Amygdala (tissue), 56 donors: ENCODE measurements at places on chromosomes 2 and 18.

DNA sequence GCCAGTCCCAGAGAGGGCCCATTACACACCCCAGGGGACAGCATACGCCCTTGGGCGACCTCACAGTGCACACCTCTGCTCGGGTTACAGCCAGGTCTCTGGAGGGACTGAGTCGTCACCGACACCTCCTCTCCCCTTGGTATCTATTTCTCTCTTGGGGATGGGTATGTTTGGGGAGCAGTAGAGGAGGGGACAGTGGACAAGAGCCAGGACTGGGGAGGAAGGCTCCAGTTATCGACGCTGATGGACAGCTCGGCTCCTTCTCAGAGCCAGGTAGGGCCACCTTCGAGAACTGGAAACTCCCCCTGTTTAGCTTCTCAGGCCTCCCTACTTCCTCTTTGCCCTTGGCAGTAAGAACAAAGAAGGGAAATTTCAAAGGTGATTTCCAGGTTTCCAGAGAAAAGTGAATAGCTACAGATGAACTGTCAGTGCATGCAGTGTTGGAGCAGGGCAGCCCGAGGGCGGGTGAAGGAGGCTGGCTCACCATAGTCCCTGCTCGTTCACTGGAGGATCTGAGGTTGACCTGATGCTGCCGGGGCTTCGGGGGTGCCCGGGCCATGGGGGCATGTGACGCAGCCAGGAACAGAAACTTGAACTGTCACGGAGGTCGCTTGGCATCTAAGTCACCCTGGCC lies 4.4 kb upstream of the SEMA4C start:
- no peak for DNase-seq

GRCh38 chr18:33128581-33128980 lies 311.9 kb downstream of the CCDC178 start:
- DNase-seq, result no peak

GRCh38 chr18:3790703-3791102 lies 340.7 kb downstream of the TGIF1 start:
- no peak for DNase-seq

DNA sequence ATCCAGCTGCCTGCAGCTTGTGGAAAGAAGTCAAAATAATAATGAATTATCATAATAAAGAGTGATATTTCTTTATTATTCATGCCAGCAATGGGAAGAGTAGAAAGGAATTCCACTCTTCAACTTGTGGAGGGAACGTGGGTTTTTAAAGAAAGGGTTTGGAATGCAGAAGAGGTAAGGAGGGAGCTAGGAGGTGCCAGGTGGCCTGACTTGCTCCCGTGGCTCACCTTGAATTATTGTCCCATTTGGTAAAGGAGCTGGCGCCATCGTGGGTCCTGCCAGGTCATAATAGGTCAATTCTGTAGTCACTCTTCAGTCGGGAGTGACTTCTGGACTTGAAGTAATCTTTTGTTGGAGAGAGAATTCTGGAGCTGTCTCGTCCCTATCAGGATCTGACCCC lies 95.2 kb upstream of the BARD1 start:
- no peak for DNase-seq

- DNase-seq, result no peak
These were observed 178.8 kb downstream of the TTC32 start for GRCh38 chr2:19723021-19723420.

- no peak for DNase-seq
These were observed 16.7 kb upstream of the DUSP2 start for GRCh38 chr2:96161898-96162297.

DNA sequence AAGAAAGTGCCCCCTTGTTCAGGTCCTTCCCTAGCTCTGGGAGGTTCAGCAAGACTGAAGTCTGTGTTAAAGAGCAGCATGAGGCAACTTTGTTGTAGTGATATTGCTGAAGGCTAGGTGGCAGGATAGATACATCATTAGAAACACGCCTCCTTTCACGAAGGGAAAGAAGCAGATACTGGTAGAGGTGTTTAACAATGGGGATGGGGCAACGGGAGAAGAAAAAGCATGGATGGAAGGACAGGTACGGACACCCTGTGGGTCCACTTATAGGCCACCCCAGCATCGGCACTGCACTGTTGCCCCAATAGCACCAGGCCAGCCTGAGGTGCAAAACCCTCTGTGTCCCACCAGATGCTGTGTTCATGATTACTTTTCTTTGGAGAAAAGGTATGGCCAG lies 3.5 kb upstream of the IGFBP5 start:
- DNase-seq, result no peak

- no peak for DNase-seq
These were observed at the start of gene NEU2 for GRCh38 chr2:233032551-233033320. Gene NEU2 (plus strand): TSS chr2:233032672. CDS start chr2:233032672, 0 bp downstream.

- no peak for DNase-seq
These were observed 43.3 kb upstream of the LDLRAD4 start for GRCh38 chr18:13175266-13175665.

DNA sequence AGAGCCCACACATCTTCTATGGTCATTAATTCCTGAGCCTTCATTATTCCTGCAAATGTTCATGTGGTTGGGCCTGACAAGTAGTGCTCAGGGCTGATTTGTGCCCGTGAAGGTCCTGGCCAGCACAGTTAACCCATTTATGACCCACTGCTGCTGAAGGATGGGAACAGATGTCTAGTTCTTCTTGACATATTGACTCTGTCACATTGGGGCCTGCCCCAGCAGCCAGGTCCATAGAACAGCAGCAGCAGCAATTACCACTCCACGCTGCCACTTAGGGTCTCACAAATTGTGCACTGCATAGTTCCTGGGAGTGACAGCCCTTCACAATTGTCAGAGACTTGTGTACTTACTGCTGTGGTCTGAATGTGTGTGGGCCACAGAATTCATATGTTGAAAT lies 442.3 kb upstream of the RGPD4 start:
- no peak for DNase-seq

GRCh38 chr18:50848991-50849390 lies 29.2 kb upstream of the MRO start:
- no peak for DNase-seq

- DNase-seq, result no peak
These were observed 10.8 kb upstream of the MAPRE2 start for GRCh38 chr18:35030277-35030989.

GRCh38 chr2:104408266-104408665 lies 445.6 kb upstream of the POU3F3 start:
- no peak for DNase-seq

DNA sequence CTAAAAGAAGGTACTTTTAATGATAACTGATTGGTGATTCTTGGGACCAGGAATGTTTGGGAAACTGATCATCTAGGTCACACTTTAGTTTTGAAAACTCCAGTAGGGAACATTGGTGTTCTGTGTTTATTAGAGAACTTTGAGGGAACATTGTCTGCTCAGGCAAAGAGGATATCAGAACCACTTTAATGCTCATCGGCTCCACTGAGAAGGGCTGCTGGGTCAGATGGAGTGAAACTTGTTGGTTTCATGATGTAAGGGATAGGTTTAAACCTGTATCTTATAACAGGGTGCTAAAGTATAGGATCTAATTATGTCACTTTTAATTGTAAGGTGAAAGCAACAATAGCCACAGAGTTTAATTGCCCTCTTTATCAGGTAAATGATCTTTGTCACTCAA lies 14.2 kb upstream of the POLI start:
- no peak for DNase-seq

GRCh38 chr2:125684256-125684655 lies 971.7 kb upstream of the GYPC start:
- DNase-seq, result no peak

GRCh38 chr2:228699400-228699799 lies 517.9 kb upstream of the SPHKAP start:
- no peak for DNase-seq

DNA sequence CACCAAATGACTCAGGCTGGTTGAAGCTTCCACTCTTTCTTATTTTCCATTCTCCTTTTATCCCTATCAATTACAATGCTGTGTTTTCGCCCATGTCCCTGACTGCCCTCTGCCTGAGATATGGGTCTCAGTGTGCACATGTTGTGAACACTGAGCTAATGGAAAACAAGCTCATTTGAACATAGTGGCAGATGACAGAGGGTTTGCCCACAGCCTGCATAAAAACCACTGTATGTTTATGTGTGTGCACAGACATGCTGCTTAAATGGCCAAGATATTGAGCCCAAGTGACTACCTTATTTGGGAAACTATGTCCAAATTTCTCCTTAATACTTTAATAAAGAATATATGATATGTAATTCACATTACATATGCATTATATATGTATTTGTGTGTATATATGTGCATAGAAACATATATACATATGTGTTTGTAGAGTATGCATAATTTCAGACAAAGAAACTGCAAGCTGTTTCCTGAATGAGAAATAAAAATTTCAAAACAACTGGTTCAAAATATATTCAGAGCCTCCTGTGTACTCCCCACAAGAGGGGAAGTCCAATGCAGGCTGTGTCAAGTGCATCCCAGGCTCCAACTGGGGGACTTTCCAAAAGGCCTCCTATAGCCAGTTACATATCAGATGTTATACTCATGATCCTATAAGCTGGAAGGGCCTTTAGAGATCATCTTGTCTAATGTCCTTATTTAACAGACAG lies 92.7 kb upstream of the CD302 start:
- no peak for DNase-seq

DNA sequence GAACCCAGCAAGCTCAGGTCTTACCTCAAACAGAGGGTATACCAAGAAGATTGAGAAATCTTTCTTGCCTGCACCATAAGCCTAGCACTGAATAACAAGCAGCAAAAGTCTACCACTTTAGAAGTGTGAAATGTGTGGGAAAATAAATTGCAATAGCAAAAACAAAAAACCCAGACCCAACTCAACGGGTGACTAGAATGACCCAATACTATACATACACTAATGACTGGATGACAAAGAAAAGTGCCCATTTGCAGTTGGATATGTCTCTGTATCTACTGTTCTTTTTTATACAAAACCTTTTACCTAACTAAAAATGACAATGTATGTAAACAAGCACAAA lies 950.6 kb downstream of the TRIB2 start:
- no peak for DNase-seq

GRCh38 chr2:223943135-223943534 lies 2.0 kb downstream of the WDFY1 start:
- no peak for DNase-seq

GRCh38 chr2:30612371-30612770 lies 165.3 kb downstream of the LCLAT1 start:
- DNase-seq, result no peak

DNA sequence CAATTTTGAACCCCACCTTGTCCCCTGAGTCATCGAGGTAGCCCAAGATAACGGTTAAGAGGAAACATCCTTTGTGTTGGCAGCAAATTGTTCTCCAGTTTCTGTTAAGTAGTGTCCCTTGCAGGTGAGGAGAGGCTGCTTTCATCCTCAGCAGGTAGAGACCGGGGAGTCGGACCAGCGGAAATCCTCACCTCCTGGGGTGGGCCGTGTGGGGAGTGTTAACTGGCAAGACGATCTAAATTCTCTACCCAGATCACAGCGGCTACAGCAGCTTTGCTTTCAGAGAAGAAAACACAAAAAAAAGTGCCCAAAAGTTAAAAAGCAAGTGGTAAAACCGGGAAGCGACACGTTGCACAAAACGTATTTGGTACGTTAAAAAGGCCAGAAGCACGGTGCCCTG lies 63.2 kb downstream of the ADI1 start:
- no peak for DNase-seq

DNA sequence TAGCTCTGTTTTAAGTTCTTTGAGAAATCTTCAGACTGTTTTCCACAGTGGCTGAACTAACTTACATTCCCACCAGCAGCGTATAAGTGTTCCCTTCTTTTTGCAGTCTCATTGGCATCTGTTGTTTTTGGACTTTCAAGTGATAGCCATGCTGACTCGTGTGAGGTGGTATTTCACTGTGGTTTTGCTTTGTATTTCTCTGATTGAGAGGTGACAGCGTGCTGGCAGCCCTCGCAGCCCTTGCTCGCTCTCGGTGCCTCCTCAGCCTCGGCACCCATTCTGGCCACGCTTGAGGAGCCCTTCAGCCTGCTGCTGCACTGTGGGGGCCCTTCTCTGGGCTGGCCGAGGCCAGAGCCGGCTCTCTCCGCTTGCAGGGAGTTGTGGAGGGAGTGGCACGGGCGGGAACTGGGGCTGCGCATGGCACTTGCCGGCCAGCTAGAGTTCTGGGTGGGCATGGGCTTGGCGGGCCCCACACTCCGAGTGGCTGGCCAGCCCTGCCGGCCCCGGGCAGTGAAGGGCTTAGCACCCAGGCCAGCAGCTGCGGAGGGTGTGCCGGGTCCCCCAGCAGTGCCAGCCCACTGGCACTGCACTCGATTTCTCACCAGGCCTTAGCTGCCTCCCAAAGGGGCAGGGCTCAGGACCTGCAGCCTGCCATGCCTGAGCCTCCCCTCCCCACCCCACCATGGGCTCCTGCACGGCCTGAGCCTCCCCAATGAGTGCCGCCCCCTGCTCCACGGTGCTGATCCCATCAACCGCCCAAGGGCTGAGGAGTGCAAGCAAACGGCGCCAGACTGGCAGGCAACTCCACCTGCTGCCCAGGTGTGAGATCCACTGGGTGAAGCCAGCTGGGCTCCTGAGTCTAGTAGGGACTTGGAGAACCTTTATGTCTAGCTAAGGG lies 151.8 kb downstream of the IRS1 start:
- no peak for DNase-seq

- no peak for DNase-seq
These were observed 1154.0 kb upstream of the FANCL start for GRCh38 chr2:59395119-59395518.

GRCh38 chr18:54904581-54904980 lies 54.7 kb downstream of the CCDC68 start:
- DNase-seq, result no peak

DNA sequence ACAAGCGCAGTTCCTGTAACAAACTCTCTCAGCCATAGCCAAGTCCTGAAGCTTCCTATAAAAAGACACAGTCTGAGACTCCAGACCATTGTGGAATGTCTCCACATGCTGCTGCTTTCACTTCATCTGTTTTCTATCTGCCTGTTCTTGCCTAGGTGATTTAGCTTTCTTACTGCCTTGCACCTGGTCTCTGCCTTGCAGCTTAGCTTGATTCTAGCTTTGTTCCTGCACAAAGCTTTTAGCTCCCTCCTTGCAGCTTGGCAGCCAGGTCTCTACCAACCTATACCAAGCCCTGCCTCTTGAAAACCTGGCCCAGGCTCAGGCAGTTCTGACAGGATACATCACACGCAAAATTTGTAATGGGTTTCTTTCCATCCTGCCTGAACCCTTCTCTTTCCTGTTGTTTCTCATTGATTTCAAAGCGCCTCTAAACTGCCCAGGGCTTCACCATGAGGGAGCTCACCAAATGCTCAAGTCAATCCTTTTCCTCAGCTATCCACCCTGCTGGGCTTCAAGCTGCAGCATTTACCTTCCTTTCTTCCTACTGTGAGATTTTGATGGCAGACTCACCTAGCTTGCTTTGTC lies 941.3 kb upstream of the NXPH2 start:
- DNase-seq, result no peak

GRCh38 chr2:39858677-39859076 lies 79.6 kb upstream of the THUMPD2 start:
- DNase-seq, result no peak

- DNase-seq, result no peak
These were observed 67.3 kb upstream of the PPP1CB start for GRCh38 chr2:28684142-28684858.

DNA sequence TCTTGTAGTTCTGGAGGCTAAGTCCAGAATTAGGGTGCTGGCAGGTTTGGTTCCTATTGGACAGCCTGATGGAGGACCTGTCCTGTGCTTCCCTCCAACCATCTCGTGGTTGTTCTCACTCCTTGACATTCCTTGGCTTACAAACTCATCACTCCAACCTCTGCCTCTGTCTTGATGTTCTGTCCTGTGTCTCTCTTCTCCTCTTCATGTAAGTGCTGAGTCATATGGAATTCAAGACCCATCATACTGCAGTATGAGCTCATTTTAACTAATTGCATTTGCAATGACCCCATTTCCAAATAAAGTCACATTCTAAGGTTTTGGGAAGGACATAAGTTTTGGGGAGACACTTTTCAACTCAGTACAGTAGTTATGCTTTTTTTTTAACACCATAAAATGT lies 374.7 kb downstream of the TRIB2 start:
- DNase-seq, result no peak
